ENCODE measurements at places on chromosomes 16 and 17.

DNA sequence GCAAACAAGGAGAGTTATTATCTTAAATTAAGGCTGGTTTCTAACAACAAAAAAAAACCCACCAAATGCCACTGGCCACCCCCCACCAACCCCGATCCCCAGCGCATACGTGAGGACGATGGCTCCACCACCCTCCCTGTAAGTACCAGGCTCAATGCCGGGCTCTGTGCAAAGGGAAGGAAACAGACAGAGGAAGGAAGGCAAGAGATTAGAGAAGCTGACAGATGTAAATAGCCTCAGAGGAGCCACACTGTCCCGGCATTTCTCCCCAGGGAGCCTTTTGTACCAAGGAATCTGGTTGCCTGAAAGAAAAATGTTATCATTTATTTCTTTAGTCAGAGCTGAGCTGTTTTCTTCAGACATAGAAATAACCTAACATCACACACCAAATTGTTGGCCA is 13.1 kb downstream of the SOST start:
- no peak for DNase-seq

DNA sequence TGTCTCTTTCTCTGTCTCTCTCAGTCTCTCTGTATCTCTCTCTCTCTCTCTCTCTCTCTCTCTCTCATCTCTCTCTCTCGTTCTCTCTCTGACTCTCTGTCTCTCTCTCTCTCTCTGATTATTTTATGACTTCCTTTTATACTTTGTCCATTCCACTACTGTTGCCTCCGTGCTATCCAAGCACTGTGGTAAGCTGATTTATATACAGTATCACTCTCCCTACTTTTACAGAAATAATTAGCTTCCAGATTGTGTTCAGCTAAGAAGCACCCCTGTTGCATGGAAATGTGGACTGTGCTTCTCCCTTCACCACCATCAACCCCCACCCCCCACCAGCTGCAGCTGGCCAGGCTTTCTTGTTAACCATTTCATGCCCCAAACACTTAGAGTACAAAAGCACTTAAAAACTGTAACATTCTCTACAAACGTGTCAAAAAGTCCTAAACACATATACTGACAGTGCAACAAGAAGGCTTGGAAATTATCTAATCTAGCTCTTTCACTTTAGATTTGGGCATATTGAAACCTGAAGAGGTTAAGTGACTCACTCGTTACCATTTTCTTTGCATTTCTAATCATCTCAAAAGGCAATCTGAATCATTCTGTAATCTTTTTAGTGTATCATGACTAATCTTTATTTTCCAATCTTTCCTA is 11.6 kb upstream of the TMEM100 start:
- DNase-seq: no peak

- no peak for DNase-seq
Measured at GRCh38 chr17:17944743-17945142, 27.5 kb downstream of the TOM1L2 start.

DNA sequence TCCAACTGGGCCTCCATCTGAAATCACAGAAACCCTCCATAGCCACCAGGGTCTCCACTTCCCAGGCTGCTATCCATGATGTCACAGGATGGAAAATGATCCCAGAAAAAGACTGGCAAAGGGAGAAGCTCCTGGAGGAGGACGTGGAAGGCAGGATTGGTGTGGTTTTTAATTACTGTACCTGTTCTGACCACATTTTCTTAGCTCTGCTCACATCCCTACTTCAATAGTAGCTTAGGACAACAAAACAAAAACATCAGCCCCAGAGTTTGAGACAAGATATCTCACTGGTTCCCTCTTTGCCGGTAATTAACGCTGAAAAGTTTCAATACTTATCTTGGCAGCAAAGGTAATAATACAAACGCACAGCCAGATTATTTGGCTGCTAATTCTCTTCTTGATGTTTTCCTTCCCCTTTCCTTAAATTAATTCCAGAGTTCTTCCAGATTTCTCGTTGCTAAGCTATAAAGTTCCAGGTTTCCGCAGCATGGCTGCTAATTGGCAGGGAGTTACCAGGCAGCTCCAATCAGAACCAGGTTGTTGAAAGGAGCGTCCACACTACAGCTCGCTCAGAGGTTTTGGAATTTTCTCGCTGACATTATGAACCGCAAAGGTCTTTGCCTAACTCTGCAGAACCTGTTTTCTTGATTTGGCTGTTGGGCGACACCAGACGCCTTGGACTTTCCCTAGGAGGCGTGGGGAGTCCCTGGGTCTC is 263.4 kb downstream of the MRTFB start:
- no peak for DNase-seq

GRCh38 chr17:80257716-80258213 is 2.9 kb upstream of the RNF213 start:
- no peak for DNase-seq

DNA sequence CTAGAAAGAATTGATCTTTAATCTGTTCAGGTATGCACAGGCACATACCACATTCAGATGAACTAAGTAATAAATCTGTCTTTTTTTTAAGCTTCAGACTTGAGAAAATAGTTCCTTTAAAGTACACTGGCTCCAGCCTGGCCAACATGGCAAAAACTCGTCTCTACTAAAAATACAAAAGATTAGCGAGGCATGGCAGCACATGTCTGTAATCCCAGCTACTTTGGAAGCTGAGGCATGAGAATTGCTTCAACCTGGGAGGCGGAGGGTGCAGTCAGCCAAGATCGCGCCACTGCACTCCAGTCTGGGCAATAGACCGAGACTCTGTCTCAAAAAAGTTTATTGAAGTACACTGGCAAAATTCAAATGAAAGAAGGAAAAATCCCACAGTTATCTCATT is 111.0 kb upstream of the NETO2 start:
- DNase-seq: no peak

- DNase-seq: no peak
Measured at GRCh38 chr16:85750827-85751697, at the start of gene C16orf74. Gene C16orf74 (minus strand): TSS chr16:85751096. CDS start chr16:85735217, 15,879 bp downstream.

DNA sequence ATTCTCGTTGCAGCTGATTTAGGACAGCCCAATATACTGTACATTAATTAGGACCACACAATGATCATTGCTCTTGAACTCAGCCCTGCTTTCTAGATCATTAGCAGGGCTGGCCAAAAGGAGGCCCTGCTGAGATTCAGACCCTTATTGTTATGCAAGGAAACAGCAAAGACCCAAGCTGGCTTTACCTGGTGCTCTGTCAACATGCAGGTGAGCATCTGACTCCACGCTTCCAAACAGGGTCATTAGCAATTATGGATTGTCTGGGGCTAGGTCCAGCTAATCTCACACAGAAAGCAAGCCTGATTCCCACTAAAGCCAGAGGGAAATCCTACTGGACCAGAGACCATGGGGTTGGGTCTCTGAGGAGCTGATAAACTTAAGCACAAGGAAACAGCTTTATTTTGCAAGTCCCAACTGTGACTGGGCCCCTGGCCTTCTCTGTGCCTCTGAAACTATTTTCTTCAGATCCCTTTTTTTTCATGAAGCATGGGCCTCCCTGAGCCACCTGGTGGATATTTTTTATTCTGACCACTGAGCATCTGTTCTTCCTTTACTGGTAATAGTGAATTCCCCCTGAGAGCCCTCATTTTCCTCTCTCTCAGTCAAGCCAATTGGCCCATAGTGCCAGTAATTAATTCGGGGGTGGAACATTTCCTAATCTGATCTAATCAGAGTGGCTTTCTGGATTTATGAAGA is 236.1 kb downstream of the GRIN2A start:
- DNase-seq: no peak

DNA sequence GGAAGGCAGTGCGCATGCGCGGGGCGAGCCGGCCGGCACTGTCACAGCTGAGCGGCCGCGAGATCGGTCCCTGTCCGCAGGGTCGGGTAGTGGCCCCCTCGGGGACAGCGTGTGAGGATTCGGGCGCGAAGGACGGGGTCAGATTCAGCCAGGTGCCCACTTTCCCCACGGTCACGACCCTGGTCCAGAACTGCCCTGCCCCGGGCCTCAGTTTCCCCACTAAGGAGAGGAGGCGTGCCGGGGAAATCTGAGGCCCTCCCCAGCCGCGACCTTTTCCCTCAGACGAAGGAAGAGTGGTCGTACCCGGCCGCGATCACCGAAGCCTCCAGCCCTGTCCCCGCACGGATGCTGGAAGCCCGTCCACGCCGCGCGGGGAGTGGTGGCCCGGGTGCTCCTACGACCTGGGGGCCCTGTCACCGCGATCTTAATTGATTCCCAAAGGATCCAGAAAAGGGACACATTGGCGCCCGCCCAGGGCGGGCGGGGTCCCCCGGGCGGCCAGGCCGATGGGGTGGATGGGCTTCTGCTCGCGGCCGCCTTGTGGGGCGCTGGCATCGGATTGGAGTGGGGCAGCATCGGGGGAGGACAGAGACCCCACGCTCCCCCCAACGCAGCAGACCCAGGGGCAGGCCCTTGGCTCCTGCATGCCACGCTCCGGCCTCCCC is 57.7 kb downstream of the SRL start:
- DNase-seq: no peak

DNA sequence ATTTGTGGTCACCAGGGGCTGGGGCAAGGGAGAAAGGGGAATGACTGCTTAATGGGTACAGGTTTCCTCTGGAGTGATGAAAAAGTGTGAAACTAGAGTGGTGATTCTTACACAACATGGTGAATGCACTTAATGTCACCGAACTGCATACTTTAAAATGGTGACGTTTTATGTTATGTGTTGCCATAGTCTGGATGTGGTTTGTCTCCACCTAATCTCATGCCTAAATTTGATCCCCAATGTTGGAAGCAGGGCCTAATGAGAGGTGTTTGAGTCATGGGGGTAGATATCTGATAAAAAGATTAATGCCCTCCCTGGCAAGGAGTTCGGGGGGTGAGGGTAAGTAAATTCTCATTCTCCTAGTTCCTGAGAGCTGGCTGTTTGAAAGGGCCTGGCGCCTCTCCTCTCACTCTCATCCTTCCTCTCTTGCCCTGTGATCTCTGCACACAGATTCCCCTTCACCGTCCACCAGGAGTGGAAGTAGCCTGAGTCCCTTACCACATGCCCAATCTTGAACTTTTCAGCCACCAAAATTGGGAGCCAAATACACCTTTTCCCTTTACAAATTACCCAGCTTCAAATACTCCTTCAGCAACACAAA is 15.3 kb downstream of the XPO6 start:
- no peak for DNase-seq

DNA sequence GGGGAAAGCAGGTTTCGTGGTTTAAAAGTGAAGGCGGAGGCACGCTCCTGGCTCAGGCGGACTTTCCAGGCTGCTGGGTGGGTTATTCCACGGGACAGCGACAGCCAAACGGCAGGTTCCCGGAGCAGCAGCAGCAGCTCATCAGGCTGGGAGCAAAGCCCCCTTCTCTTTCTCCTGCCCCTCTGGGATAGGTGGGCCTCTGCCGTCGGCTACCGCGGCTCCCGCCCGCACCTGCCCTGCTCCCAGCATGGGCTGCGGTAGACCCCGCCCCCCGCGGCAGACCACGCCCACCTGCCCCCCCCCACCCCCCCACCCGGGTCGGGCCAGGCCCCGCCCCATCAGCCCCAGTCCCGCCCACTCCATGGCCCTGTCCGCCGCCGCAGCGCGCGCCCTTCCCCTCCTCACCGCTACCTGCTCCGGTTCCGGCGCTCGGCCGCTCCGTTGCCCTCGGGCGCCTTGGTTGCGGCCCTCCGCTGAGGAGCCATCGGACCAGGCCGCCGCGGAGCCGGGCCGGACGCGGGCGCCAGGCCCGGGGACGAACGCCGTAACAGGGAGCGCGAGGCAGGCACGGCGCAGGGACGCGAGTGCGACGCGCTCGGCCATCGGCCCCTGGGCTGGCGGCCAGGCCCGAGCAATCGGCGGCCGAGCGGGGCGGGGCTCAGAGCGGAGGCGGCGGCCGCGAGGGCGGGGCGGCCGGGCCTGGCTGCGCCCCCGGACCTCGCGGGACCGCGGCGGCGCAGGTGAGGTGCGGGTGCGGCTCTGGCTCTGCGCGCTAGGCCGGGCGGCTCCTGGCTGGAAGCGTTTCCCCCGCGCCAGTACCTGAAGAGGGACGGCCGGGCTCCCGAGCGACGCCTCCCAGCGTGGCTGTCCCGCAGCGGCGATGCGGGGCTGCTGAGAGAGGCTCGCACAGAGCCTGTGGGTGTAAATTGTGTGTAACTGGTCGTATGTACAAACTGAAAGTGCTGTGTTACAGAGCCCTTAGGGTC is at the start of the genes HEXD and OGFOD3:
Gene HEXD (plus strand): TSS at position 347 of the 986 bp plus-strand sequence. CDS start 1,453 bp downstream, outside the sequence.
Gene OGFOD3 (minus strand): TSS at position 586 of the 986 bp plus-strand sequence. CDS start 101 bp downstream, at position 485.
- peak; percentile 69 for DNase-seq

- DNase-seq: no peak
Measured at GRCh38 chr16:10428433-10429168, 42.7 kb downstream of the ATF7IP2 start.

DNA sequence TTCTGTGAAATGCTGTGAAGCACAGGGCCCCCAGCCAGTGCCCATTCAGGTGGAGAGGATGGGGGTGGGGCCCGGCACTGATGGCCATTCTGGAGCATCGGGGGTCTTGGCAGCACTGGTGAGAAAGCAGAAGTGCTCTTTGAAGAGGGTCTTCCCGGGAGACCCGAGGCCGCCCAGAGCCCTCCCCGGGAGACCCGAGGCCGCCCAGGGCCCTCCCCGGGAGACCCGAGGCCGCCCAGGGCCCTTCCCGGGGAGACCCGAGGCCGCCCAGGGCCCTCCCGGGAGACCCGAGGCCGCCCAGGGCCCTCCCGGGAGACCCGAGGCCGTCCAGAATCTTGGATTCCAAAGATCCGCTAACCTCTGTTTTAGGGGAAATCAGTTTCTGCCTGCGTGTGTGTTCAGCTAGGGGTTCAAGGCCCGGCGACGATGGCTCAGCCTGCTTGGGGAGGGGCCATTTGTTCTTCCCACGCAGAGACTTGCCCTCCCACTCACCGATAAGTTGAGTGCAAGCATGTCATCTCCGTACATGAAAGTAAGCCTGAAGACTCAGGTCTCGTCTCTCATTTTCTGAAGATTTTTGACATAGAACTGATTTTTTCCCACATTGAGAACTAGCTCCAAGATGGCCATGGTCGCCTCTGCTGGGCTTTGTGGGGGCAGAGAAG is 35.2 kb upstream of the CAPN15 start:
- DNase-seq: no peak

DNA sequence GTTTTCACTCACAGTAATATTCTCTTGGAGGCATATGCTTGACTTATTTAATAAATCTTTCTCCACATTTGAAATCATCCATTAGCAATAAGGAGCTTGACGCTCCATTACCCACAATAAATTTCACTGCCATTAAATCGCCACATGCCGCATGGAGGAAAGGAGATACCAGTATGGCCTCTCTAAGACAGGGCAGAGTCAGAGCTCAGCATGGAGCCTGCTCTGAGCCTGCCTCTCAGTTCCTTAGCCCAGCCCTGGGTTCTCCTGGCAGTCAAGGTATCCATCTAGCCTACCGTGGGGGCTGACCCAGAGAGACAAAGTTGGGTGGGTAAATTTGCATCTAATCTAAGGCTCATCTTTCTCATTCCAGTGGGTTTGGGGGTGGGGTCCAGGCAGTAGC is 80.3 kb upstream of the CES5A start:
- no peak for DNase-seq

Measured in stimulated activated CD8-positive, alpha-beta memory T cell treated with anti-CD3 and anti-CD28 coated beads, Interleukin-7, amount 100 ng/mL, for 1 hour (primary cell).